ENCODE measurements at places on chromosomes 12 and 14.

- no peak for DNase-seq
Observed at GRCh38 chr12:38370311-38370710, 53.7 kb downstream of the ALG10B start.

DNA sequence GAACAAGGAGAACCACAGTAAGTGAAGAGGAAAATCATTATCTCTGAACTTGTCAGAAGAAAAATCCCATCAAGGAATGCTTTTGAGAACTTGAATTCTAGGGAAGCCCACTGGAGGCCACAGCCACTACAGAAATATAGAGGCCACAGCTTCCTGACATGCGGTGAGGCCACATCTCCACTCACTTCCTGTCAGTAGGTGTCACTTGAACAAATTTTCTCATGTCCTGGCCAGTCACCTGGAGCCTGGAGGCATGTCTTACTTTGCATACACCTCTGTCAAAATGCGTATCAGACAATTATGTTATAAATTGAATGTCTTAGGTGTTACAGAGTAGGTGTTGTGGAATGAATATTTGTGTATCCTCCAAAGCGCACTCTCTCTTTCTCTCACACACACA is 370.3 kb downstream of the DAD1 start:
- DNase-seq: no peak

DNA sequence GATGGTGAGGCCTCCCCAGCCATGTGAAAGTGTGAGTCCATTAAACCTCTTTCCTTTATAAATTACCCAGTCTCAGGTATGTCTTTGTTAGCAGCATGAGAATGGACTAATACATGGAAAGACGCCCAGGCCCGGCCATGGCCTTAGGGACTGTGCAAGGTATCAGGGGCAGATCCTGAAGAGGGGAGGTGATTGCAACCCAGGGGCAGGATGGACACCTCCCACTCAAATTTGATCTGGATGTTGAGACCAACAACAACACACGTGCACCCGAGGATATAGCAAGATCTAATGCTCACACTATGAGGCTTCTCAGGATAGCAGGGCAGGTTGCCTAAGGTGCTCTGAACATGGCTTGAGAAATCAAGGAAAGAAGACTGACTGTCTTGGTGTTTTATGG is 13.5 kb upstream of the SERPINA4 start:
- no peak for DNase-seq

DNA sequence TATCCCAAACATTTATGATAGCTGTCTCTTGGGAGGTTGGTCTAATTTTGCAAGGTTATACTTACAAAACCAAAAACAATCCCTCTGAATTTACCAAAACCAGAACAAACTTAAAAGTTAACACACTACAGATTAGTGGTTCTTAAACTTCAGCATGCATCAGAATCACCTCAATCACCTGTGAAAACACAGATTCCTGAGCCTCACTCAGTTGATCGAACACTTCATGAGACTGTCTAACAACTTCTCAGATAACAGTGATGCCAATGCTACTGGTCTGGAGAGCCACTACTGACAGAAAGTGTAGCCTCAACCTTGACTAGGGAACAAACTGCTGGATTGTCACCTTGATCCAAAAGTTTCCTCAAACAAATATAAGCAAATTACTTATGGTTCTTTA is 44.2 kb downstream of the ATP2B1 start:
- DNase-seq: no peak

GRCh38 chr12:10528174-10528953 is 22.7 kb downstream of the EIF2S3B start:
- no peak for DNase-seq

- no peak for DNase-seq
Observed at GRCh38 chr12:106999446-106999845, 12.5 kb upstream of the MTERF2 start.

Measured in SW480 (cell line).